ENCODE measurements at places on chromosomes 11 and 22. TPM values are rescaled to one million over a fixed set of nuclear protein-coding genes. Genes with fewer than 3 reads are reported as not detected.
A peak's percentile ranks its signal among the peaks of the same experiment; 100 is the strongest.

Gene TREH
- 0.15 TPM for total RNA-seq

Gene TMEM45B
- not detected for total RNA-seq

- no peak overlapping the region for H3K4me3 ChIP-seq
- DNase-seq, result no peak
- H3K4me1 ChIP-seq, result no peaks in the 10 kb centered on the region
- H3K27ac ChIP-seq, result no peak overlapping the region
- no peaks in the 10 kb centered on the region for H3K36me3 ChIP-seq
Observed at GRCh38 chr11:103731670-103732069, 304.8 kb upstream of the DDI1 start.

- no peak for DNase-seq
- peaks cover 6% of the 10 kb centered on the region for H3K4me1 ChIP-seq
- H3K27ac ChIP-seq, result no peak overlapping the region
- no peaks in the 10 kb centered on the region for H3K27me3 ChIP-seq
- H3K4me3 ChIP-seq, result no peak overlapping the region
- no peaks in the 10 kb centered on the region for H3K36me3 ChIP-seq
Observed at GRCh38 chr11:44443836-44444769, 121.4 kb upstream of the CD82 start.

- H3K4me1 ChIP-seq, result peaks cover 34% of the 10 kb centered on the region
- H3K36me3 ChIP-seq, result no peaks in the 10 kb centered on the region
- H3K27ac ChIP-seq, result no peak overlapping the region
- no peaks in the 10 kb centered on the region for H3K27me3 ChIP-seq
- peak; percentile 67 for DNase-seq
Observed at GRCh38 chr11:73195191-73196007, 22.7 kb upstream of the P2RY2 start.
